Subcutaneous preadipocyte (primary cell): ENCODE measurements at places on chromosomes 7 and 10. TPM values are rescaled to one million over a fixed set of nuclear protein-coding genes. Genes with fewer than 3 reads are reported as not detected.

The NPFFR1 gene
- not detected in 2 replicates for total RNA-seq

The GLI3 gene
- total RNA-seq = 11.5 and 11.8 TPM in 2 replicates

The ELOVL3 gene
- 1.1 TPM in 1 of 2 replicates, not detected in the other for total RNA-seq

The SPRN gene
- 0.37 and 0.39 TPM in 2 replicates for total RNA-seq

The CABCOCO1 gene
- 0.20 and 0.37 TPM in 2 replicates for total RNA-seq

The FRAT1 gene
- 1.5 and 2.0 TPM in 2 replicates for total RNA-seq

The GTPBP4 gene
- total RNA-seq = 32.0 and 37.9 TPM in 2 replicates

The MRPS17 gene
- total RNA-seq = 12.9 and 15.2 TPM in 2 replicates

The ASAH2 gene
- total RNA-seq = 0.37 and 0.39 TPM in 2 replicates

The EVX1 gene
- total RNA-seq = not detected in 2 replicates

The ZPBP gene
- total RNA-seq = not detected in 2 replicates

The TET1 gene
- 4.4 and 4.5 TPM in 2 replicates for total RNA-seq

The SEC61A2 gene
- total RNA-seq = 10.9 and 11.0 TPM in 2 replicates

The RSPH10B2 gene
- total RNA-seq = under 0.01 and 0.20 TPM in 2 replicates

The TMEM229A gene
- not detected in 2 replicates for total RNA-seq

The UTF1 gene
- not detected in 2 replicates for total RNA-seq

The GPR37 gene
- not detected in 2 replicates for total RNA-seq

The COL13A1 gene
- 1.1 and 4.3 TPM in 2 replicates for total RNA-seq

The PCDH15 gene
- not detected in 2 replicates for total RNA-seq

The CPA2 gene
- not detected in 2 replicates for total RNA-seq

The PRR15 gene
- total RNA-seq = under 0.01 TPM in 1 of 2 replicates, not detected in the other

The CADPS2 gene
- 12.5 and 17.2 TPM in 2 replicates for total RNA-seq

The GNGT1 gene
- total RNA-seq = not detected in 2 replicates

The ACSL5 gene
- 1.4 and 2.6 TPM in 2 replicates for total RNA-seq

The ZNF789 gene
- total RNA-seq = 6.6 and 6.8 TPM in 2 replicates

The GPR146 gene
- total RNA-seq = 0.78 and 2.6 TPM in 2 replicates

The PRLHR gene
- total RNA-seq = not detected in 2 replicates

The FAM241B gene
- not detected in 2 replicates for total RNA-seq

The GDF2 gene
- not detected in 2 replicates for total RNA-seq

The PHF14 gene
- total RNA-seq = 30.1 and 32.1 TPM in 2 replicates

The RNF148 gene
- 0.78 and 1.8 TPM in 2 replicates for total RNA-seq

The CALCR gene
- total RNA-seq = not detected in 2 replicates

The PRSS58 gene
- not detected in 2 replicates for total RNA-seq

The TFPI2 gene
- total RNA-seq = 53.3 and 369 TPM in 2 replicates

The GHRHR gene
- not detected in 2 replicates for total RNA-seq

The CTAGE6 gene
- 0.59 and 0.73 TPM in 2 replicates for total RNA-seq
